Activated naive CD4-positive, alpha-beta T cell treated with Interleukin-2 at 50 U/mL for 16 hours (primary cell): ENCODE measurements at places on chromosomes 1 and 21.
A peak's percentile ranks its signal among the peaks of the same experiment; 100 is the strongest.

DNA sequence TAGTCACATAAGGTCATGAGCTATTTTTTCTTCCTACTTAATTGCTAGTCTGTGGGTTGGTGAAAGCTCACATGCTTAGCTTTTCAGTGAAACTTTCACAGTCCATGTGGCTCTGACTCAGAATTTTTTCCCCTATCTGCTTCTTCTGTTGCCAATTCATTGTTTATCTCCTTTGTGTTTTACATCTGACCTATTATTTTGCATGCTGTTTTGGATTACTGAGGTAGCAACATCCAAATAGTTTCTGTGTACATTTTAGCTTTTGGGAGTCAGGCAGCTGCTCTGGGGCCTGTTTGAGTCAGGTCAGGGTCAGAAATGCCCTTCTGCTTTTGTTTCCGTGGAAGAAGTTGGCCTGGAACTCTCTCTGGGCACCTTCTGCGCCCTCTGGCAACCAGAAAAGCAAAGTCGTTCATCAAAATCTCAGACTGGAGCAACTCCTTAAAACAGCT is 40.0 kb downstream of the ROR1 start:
- DNase-seq: no peak

DNA sequence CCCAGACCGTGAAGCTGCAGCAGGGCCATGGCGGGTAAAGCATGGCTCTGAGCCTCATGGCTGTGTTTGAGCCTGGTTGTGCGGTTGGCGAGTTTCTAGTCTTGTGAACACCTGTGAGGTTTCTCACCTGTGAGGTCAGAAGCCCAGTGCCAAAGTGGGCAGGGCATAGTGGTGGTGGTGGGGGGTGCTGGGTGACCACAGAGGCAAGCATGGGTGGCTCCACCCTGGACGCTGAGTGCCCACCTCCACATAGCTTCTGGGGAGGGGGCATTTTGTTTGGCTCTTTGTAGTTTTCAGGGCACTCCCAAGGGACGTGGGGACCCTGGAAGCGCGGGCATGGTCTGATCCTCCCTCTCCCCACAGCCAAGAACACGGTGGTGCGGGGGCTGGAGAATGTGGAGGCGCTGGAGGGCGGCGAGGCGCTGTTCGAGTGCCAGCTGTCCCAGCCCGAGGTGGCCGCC is 91.1 kb downstream of the TRIM11 start:
- no peak for DNase-seq

GRCh38 chr1:3423245-3423829 is 31.1 kb upstream of the ARHGEF16 start:
- no peak for DNase-seq

GRCh38 chr1:116375887-116376728 is 3.1 kb downstream of the ATP1A1 start:
- DNase-seq: peak; percentile 41

DNA sequence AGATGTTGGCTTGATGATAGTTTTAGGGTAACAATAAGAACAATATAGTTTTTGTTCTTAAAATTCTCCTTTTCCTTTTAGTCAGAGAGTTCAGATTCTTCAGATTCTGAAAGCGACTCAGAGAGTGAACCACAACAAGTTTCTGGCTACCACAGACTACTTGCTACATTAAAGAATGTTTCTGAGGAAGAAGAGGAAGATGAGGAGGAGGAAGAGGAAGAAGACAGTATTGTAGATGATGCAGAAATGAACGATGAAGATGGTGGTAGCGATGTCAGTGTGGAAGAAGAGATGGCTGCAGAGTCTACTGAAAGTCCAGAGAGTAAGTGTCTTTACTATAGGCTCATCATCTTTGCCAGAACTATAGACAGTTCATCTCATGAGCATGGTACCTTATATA is 3.0 kb downstream of the UTP25 start:
- DNase-seq: no peak

- DNase-seq: no peak
Observed at GRCh38 chr1:199404191-199404590, 623.3 kb upstream of the NR5A2 start.

DNA sequence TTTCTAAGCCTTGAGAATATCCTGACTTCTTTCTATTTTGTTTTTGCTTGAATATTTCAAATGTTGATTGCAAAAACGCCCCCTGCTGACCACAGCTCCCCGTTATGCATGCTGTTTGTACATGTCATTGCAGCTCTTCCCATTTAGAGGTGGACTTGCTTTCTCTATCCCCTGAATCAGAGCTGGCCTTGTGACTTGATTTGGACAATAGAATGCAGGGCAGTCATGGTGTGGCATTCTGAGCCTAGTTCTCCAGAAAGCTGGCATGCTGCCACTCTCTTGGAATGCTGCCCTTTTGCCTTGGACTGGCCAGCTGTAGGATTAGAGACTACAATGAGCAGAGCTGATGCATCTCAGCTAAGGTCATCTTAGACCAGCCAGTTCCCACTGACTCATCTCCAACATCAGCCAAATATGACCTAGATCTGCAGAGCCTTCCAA is 1561.5 kb downstream of the MRPL39 start:
- peak; percentile 3 for DNase-seq

- DNase-seq: no peak
Observed at GRCh38 chr1:160800645-160801408, 4.9 kb downstream of the LY9 start.

DNA sequence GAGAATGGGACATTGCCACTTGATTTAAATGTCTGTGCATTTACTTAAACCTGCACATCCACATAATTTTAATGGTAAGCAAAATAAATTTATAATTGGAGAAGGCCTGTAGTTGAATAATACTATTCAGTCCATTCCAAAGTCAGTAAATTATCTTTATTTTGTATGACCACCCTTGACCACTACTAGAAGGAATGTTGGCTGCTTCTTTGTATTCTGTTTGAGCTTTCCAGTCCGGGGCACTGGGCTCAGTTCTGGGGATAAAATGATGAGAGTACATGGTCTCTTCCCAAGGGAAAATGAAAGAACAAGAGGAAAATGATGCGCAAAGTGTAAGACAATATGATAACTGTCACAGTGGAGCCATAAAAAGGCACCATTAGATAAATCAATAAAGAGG is 98.9 kb downstream of the CRB1 start:
- DNase-seq: no peak

GRCh38 chr1:241460098-241460873 is 59.3 kb downstream of the FH start:
- DNase-seq: no peak

- DNase-seq: peak; percentile 19
Observed at GRCh38 chr1:62131093-62131725, 63.4 kb upstream of the L1TD1 start.

- DNase-seq: no peak
Observed at GRCh38 chr1:246091477-246091876, 415.6 kb downstream of the SMYD3 start.

DNA sequence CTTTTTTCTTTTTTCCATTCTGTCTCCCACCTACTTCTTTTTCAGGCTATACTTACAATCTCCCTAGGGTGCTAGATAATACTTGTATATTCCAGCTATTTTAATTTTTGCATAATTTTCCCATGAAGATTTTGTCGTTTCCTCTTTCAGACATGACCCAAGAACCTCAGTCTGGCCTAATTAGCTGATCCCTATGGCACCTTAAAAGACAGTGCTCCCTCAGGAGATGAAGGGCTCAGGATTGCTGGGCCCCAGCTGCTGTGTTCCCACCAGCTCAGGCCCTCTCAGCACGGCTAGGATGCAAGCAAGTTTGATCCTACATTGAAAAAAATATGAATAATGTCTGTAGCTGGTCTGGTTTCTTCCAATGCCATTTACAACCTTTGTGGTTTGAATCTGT is 55.0 kb upstream of the RGS5 start:
- no peak for DNase-seq

DNA sequence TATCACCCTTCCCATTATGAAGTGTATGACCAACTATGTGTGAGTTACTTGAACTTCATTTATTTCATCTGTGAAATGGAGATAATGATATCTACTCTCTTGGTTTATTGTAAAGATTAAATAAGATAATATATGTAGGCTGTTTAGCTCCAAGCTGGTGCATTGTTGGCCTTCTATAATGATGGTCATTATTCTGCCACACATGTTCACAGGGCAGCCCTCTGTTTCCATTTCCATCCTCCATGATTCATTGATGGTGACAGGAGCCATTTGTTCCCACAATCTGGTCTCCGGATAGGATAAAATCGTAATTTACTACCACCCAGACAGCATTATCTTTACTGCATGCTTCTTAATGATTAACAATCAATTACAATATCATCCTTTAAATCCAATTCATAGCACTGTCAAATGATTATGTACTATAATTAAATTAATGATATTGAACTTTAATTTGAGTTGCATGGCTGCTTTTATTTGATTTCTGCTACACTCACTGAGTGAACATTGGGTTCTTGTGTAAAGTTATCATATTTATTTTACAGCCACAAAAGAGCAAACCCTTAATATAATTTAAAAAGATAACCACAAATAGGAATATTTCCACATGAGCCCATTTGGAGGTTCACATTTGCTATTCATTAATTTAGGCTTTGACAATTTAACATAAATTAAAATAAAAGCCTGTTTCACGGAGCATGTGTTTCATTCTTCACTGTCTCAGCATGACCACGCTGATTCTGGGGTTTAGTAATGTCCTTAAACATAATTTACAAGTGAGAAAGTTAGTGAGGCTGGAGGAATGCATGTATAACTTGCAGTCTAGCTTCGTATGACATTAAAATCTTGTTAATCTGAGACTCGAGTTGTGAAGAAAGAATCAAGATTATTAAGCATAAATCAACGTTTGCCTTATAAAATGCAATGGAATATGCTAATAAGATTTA is 596.4 kb upstream of the ZRANB2 start:
- no peak for DNase-seq

GRCh38 chr1:50111503-50111902 is 2.8 kb downstream of the ELAVL4 start:
- DNase-seq: no peak

- no peak for DNase-seq
Observed at GRCh38 chr1:94081566-94082344, 39.2 kb downstream of the ABCA4 start.

GRCh38 chr21:28513428-28513827 is 479.2 kb downstream of the LTN1 start:
- DNase-seq: no peak

DNA sequence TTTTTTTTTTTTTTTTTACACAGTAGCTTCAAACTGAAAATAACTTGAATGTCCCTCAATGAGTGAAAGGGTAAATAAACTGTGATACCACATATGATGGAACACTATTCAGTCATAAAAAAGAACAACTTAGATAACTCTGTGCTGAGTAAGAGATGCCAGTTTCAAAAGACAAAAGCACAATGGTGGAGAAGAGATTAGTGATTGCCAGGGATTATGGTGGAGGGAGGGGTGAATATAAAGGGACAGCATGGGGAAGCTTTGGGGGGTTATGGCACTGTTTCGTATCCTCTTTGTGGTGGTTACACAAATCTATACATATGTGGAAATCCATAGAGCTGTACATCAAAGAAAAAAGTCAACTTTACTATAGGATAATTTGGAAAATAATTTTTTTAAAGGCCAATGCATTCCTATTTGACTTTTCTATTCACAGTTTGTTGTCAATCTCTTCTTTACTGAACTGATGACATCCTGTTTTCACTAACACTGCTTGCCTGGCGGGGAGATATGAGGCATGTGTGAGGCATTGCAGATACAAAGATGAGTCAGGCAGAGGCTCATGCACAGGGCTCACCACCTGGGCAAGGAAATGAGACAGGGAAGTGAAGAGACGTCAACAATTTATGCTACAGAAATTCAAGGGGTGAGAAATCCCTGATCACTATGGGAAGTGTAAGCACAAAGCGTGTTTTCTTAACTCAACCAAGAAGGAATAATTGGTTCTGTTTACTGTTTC is 302.7 kb downstream of the DUSP10 start:
- peak; percentile 72 for DNase-seq

DNA sequence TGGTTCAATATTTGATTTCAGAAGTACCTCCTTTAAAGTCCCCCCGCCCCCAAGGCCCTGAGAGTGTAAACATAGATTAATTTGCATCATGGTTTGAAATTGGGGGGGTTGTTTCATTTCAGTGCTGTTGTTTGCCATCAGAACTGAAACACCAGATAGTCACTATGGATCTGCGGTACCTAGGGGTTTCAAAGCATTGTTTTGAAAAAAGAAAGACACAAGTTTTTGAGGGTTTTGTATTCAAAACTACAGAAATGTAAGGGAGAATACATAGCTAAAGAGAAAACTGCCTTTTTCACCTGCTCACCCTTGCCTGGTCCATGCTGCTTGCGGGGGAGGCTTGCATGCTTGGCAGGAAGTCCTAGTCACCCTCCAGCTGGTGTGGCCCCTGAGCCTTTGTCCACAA is 59.3 kb downstream of the ACP6 start:
- no peak for DNase-seq

GRCh38 chr1:248361121-248361715 is at the start of gene OR2T4:
TSS of gene OR2T4 (plus strand) at chr1:248361665. CDS start at chr1:248361665, 0 bp downstream.
- no peak for DNase-seq

GRCh38 chr1:172477741-172478140 is 33.9 kb upstream of the PIGC start:
- no peak for DNase-seq

GRCh38 chr1:151475175-151475574 is 15.9 kb upstream of the POGZ start:
- DNase-seq: no peak

- no peak for DNase-seq
Observed at GRCh38 chr1:200380589-200381021, 29.2 kb downstream of the ZNF281 start.

GRCh38 chr1:94971491-94971924 is 44.6 kb upstream of the CNN3 start:
- DNase-seq: no peak

- DNase-seq: no peak
Observed at GRCh38 chr1:12244078-12244477, 14.2 kb downstream of the VPS13D start.

GRCh38 chr21:15688809-15689208 is 41.0 kb upstream of the USP25 start:
- DNase-seq: no peak

DNA sequence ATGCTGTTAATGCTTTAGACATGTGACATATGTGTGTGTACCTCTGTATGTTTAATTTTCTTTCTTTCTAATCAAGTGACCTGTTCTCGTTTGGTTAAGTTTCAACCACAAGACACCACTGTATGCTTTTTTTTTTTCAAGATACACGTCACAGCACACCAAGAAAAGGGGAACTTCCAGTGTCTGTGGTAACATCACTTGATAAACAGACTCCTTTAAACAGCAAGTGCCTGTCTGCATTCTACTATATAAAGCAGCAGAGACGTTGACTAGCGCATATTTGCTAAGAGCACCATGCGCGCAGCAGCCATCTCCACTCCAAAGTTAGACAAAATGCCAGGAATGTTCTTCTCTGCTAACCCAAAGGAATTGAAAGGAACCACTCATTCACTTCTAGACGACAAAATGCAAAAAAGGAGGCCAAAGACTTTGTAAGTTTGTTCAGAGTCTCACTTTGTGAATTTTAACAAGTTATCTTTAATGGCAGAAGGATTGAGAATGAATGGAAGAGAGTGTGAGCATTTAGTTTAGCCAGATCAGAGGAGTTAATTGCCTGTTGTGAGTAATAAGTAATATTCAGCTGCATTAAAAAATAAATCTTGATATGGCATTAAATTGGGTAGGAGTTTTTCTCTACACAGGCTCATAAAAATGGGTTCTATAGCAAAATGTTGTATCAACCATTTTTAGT is at the start of gene RGS1:
RGS1 (plus strand) TSS at position 275 of the 691 bp plus-strand sequence; CDS start at position 295, 20 bp downstream.
- DNase-seq: peak; percentile 70

GRCh38 chr1:198856601-198857000 is 217.8 kb downstream of the PTPRC start:
- DNase-seq: no peak

GRCh38 chr1:58457023-58457635 is 89.4 kb downstream of the OMA1 start:
- no peak for DNase-seq

- DNase-seq: no peak
Observed at GRCh38 chr1:47225430-47226100, 6.5 kb downstream of the TAL1 start.

- DNase-seq: no peak
Observed at GRCh38 chr1:31020007-31020790, 45.3 kb downstream of the PUM1 start.
